ENCODE measurements at places on chromosomes 1 and 21.

- no peak for DNase-seq
These were observed 69.2 kb downstream of the NME7 start for GRCh38 chr1:169298441-169298840.

- DNase-seq: no peak
These were observed 866 bp upstream of the SORT1 start for GRCh38 chr1:109398343-109399225.

DNA sequence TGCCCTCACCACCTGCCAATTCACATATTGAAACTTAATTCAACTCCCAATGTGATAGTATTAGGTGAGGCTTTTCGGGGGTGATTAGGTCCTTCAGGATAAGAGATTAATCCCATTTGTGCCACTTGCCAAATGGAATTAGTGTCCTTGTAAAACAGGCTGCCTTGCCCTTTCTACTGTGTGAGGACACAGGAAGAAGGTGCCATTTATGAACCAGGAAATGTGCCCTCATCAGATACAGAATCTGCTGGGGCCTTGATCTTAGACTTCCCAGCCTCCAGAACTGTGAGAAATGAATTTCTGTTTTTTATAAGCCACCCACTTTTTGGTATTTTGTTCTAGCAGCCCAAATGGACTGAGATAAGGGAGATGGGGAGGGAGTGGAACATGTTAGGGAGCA is 39.1 kb upstream of the AGL start:
- DNase-seq: no peak

DNA sequence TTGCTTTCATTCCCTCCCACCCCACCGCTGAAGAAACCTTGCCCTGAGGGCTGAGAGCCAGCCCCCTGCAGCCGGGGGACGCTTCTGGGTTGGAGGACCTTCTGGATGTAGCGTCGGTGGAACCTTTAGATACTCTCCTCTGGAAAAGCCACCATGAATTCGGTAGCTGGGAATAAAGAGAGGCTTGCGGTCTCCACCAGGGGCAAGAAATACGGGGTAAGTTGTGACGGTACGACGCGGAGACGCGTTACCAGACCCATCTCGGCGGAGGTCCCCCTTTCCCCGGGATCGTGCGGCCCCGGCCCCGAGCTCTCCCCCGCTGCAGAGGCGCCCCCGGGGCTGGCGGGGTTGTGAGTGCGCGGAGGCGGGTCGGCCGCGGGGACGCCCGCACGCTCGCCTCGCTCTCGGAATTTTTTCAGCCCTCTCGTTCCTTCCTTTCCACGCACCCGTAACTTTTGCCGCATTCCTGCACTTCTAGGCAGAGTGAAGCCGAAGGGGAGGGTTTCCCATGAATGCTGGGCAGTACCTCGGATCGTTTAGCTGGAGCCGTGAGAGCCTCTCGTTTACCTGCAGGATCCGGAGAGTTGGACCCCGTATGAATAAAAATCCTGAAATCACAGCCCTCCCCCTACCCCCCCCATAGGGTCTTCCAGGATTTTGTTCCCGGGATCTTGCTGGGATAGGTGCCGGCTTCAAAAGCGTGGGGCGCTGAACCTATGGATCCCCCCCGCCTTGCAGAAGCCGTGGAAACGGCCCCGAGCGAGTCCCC is 671 bp downstream of the KIF26B start:
- no peak for DNase-seq

- DNase-seq: peak; percentile 8
These were observed 2.6 kb downstream of the SLAMF8 start for GRCh38 chr1:159829273-159829634.

DNA sequence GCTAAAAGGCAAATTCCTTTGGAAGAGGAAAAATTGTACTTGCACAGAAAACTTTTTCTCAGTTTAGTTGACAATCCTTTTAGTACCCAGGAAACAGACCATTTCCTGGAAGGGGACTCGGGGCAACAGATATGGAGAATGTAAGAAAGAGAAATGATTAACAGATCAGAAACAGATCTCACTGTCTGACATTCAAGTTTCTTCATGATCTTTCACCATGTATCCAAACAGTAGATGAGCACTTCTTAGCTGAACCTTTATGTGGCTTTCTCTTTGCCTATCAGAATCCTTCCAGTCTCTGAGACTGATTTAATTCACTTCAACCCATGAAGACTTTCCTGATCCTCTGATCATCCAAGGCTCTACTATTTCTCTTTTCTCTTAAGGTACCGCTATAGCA is 2.7 kb downstream of the TTLL7 start:
- no peak for DNase-seq

DNA sequence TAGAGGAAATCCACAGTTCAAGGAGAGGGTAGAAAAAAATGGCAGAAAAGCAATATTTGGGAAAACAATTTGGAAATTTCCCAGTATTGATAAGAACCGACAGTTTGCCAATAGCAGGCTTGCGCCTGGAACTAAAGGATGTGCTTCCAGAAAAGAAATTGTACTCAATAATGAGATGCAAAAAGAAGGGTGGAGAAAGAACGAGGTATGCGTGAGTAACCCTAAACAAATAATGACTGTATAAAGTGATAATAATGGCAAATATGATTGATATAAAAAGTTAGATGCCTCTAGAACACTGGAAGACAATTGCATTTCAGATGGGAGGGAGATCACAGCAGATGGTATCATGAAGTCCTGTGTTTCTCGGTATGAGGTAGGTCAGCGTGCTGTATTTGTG is 458.9 kb downstream of the DSCAM start:
- no peak for DNase-seq

GRCh38 chr21:46052703-46053651 is 44.9 kb upstream of the COL6A2 start:
- no peak for DNase-seq

DNA sequence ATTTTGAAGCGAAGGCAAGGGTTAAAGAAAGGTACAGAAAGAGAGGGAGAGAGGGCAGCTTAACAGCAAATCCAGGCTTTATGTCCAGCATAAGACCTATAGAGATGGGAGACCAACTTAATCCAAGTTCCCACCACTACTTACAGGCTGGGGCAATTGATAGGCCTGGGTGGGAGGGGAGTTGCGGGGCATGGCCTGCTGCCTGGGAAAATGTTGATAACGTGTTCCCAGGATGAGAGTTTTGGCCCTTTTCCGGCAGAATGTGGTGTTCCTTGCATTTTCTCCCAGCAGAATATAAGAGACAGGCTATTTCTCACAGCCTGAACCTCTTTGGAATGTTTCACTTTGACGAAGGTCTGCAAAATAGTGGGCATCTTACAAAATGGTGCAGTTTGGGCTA is 34.9 kb upstream of the PLA2G5 start:
- DNase-seq: no peak

DNA sequence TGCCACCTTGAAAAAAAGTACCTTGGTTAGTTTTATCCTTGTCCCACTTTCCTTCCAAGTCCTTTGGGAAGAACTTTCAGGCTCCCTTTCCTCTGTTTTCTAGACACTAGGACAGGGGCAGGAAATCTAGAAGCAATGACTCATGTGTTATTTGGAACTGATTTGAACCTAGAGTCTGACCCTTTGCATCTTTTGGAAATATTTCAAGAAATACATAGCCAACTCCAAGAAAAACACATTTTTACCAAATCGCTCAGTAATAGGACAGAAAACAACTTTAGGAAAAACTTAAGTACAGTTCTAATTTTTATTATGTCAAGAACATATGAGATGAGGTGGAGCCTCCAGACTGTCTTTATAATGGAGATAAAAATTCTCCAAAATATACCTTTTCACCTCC is 292.4 kb downstream of the PTBP2 start:
- DNase-seq: no peak

DNA sequence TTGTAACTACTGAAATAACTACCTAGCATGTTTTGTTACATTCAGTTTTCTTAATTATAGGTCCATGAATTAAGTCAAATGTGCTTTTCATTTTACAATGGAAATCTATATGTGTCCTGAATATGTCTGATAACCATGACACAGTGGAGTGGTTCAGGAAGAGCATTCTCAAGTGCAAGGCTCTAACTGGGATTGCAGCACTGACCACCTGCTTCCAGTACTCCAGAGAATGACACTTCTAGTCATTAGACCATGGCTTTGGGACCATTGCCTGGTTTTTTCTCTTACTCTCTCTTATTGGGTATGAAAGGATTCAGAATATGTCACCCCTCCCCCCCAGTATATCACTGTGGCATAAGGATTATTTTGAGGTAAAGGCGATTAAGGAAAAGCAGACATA is 204.9 kb upstream of the CACYBP start:
- no peak for DNase-seq

GRCh38 chr1:31371121-31371959 is 1.5 kb downstream of the FABP3 start:
- DNase-seq: no peak

- DNase-seq: no peak
These were observed 155.9 kb upstream of the COA6 start for GRCh38 chr1:234217316-234217840.

DNA sequence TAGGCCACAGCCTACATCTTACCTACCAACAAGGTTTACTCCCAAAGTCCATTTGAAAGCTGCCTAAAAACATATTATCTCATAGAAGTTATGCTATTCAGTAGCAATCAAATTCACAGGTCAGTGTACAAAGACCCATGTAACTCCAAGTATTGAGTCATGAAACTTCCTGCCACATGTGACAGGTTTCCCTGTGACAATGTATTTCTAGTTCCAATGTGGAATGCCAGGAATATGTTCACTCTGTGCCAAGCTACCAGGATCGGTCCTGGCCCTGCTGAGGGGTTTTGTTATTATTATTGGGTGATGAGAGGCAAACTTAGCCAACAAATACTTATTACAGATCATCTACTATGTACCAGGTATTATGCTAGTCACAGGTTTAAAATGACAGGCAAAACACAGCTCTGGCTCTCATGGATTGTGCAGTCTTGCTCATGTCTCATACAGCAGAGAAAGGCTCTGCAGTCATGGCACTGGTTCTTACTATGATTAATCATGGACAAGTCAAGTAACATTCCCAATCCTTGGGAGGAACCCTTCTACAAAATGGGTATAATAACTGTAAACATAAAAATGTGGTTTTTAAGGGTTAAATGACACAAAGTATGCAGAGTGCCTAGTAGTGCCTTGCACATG is 22.5 kb downstream of the DPH5 start:
- DNase-seq: no peak
